ENCODE measurements at places on chromosomes 11 and 22.

DNA sequence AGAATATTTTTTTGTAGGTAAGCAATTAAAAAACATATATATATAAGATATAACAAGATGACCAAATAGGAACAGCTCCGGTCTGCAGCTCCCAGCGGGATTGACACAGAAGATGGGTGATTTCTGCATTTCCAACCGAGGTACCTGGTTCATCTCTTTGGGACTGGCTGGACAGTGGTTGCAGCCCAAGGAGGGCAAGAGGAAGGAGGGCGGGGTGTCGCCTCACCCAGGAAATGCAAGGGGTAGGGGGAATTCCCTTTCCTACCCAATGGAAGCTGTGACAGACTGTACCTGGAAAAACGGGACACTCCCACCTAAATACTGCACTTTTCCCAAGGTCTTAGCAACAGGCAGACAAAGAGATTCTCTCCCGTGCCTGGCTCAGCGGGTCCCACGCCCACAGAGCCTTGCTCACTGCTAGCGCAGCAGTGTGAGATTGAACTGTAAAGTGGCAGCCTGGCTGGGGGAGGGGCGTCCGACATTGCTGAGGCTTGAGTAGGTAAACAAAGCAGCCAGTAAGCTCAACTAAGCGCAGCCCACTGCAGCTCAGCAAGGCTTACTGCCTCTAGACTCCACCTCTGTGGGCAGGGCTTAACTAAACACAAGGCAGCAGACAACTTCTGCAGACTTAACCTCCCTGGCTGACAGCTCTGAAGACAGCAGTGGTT is 163.8 kb downstream of the CWF19L2 start:
- DNase-seq: no peak

GRCh38 chr11:67696998-67697397 is 22.6 kb upstream of the ALDH3B2 start:
- no peak for DNase-seq

DNA sequence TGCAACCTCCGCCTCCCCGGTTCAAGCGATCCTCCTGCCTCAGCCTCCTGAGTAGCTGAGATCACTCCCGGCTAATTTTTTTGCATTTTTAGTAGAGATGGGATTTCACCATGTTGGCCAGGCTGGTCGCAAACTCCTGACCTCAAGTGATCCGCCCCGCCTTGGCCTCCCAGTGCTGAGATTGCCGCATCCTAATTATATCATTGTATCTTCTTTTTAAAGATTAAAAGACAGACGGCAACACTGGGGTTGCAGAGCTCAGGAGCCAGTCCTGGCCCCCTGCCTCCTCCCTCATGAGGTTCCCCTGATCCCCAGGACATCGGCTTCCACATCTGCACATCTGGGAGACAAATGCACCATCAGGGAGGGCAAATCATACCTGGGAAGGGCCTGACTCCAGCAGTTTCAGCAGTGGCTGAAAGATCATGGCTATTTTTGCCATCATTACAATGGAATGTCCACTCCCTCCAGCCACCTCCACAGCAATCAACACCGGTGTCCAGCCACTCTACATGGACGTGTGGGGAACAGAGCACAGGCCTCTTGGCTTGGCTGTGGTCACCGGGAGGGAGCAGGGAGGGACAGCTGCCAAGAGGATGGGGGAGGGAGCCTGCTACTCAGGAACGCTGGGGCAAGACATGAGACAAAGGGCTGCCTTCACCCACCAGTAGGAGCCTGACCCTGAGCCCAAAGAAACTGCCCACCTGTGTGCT is 9.2 kb upstream of the CELSR1 start:
- no peak for DNase-seq

GRCh38 chr22:49334976-49335375 is 492.7 kb downstream of the BRD1 start:
- no peak for DNase-seq

DNA sequence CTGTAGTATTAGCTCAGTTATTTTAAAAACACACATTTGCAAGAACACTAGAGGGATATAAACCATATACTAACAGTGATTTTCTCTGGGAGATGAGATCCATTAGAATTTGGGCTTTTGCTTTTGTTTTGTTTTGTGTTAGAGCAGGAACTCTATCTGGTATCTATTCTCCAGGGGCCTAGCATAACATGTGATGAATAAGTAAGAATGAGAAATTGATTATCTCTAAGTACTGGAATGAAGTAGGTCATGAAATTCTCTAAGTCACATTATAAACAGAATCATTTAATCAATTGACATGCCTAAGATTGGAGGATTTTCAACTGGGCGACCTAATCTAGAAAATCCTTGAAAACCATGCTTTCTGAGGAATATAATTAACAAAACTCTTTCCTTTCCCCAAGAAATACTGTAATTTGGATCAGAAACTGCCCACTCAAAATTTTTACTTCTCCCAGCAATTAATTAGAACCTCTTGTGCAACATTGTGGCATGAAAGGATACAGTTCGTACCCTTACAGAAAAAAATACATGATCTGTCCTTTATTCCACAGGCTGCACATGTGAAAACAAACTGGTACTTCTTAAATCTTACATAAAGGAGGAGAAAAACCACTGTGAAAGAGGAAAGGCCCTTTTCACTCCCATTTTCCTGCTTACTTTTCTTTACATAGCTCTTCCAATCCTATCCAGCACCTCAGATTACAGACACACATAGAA is 93.5 kb downstream of the MRTFA start:
- no peak for DNase-seq

DNA sequence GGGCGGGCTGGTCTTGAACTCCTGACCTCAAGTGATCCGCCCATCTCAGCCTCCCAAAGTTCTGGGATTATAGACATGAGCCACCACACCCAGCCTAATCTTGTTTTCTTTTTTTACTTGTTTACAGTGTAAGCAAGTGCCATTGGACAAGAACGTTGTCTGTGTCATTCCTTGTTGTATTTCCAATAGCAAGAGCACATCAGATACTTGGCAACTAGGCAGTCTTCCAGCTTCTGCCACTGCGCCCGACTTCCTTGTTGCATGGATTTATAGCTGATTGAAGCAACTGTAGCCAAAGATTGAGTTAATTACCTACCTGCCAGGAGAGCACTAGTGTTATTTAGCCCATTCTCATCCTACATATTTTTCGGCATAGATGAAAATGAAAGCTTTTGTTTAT is 3.1 kb upstream of the SGSM3 start:
- DNase-seq: no peak

DNA sequence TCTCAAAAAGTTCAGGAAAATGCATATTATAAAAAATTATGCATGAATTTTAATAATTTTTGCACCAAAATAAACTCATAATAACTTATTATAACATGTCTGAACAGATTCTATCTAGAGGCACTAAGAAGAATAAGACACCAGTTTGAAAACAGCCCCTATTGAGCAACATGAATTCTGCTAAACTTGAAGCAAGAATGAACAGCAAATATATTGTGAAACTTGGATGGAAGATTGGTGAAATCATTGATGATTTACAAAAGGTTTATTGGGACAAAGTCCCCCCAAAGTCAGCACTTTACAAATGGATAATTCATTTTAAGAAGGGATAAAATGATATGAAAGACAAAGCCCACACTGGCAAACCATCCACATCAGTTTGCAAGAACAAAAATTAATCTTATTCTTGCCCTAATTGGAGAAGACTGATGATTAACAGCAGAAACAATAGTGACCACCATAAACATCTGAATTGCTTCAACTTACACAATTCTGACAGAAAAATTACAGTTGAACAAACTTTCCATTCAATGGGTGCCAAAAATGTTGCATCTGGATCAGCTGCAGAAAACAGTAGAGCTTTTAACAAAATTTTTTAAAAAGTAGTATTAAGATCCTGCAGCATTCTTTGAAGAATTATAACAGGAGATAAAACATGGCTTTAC is 257.5 kb upstream of the FAT3 start:
- no peak for DNase-seq

GRCh38 chr11:66887526-66887925 is 30.7 kb downstream of the LRFN4 start:
- DNase-seq: no peak

DNA sequence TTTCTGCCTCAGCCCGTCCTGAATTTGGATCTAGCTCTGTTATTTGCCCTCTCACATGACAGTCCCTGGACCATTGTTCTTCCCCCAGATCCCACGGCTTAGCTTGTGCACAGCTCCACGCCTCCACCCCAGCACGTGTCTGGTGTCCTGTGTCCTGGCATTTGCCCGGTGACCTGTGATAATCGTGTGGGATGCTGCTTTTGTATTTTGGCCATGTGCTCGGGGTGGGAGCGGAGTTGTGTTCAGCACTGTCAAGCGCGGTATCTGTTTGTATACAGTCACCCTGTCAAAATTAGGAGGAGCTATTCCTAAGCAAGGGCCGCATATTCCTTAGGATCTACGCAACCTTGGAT is 11.9 kb downstream of the ADAMTS8 start:
- DNase-seq: no peak

DNA sequence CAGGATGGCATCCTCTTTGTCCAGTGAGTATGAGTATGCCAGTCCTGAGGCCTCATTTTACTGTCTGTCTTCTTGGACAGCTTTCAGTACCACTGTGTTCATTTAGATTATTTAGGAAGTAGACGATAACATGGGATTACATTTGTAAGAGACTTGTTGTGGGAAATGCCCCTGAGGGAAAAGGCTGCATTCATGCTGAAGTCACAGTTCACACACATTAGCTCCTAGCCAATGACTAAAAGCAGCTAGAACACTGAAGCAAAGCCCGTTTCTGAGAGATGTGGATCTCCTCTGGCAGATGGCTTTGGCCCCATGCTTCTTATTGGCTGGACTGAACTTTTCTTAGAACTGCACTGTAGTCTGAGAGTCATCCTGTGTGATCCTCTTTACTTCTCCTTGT is 242.4 kb downstream of the FAM76B start:
- no peak for DNase-seq

DNA sequence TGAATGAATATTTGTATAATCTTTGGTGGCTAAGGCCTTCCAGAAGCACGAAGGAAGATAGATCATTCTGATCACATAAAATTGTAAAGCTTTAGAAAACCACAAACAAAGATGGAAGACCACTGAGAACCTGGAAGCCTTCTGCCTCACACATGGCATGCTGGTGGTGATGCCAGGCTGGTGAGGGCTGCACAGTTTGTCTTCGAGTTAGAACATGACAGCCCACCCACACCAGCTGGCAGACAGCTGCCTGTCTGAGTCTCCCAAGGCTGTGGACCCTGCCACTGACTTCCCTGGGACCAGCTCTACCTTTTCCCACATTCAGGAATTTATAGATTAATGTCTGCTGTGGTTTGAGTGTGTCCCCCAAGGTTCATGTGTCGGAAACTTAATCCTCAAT is 48.8 kb upstream of the B3GAT1 start:
- DNase-seq: no peak

DNA sequence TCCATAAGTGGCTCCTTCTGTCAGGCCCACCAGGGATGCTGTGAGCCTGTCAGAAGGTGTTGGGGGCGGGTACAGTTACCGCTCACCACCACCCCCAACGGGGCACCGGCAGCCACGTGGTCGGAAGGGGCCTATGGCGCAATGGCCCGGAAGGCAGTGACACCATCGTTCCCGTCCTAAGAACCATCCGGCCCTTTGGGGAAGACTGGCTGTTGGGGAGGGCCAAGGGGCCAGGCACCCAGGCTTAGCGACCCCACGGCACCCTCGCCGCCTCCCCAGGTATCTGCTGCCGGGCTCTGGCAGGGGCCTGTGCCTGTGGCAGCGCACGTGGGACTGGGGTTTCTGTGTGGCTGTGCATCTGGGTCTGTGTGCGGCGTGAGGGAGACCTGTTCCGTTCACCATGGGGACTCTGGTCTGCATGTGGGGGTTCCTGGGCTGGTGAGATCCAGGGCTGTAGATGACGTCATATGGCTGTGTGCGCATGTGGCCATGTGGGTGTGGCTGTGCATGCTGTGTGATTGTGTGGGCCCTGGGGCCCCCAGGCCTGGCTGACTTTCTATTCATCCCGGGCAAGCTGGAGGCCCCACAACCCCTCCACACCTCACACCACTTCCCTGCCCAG is 717 bp downstream of the OSM start:
- no peak for DNase-seq

GRCh38 chr11:46504817-46505613 is 88.8 kb downstream of the AMBRA1 start:
- no peak for DNase-seq

- DNase-seq: no peak
Measured at GRCh38 chr22:47055921-47056320, 293.5 kb downstream of the TBC1D22A start.

DNA sequence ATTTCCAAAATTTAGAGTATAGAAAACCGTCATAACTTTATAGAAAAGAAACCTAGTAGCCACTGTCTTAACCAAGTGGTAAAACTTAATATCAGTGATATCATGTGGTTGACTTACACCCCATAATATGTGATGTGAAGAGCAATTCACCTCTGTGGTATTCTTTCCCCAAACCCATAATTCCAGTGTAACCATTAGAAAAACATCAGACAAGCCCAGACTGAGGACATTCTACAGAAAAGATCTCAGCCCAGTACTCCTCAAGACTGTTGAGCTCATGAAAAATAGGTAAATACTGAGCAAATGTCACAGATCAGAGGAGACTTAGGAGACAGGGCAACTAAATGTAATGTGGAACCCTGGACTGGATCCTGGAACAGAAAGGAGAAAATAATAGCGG is 134.6 kb downstream of the PGR start:
- no peak for DNase-seq

DNA sequence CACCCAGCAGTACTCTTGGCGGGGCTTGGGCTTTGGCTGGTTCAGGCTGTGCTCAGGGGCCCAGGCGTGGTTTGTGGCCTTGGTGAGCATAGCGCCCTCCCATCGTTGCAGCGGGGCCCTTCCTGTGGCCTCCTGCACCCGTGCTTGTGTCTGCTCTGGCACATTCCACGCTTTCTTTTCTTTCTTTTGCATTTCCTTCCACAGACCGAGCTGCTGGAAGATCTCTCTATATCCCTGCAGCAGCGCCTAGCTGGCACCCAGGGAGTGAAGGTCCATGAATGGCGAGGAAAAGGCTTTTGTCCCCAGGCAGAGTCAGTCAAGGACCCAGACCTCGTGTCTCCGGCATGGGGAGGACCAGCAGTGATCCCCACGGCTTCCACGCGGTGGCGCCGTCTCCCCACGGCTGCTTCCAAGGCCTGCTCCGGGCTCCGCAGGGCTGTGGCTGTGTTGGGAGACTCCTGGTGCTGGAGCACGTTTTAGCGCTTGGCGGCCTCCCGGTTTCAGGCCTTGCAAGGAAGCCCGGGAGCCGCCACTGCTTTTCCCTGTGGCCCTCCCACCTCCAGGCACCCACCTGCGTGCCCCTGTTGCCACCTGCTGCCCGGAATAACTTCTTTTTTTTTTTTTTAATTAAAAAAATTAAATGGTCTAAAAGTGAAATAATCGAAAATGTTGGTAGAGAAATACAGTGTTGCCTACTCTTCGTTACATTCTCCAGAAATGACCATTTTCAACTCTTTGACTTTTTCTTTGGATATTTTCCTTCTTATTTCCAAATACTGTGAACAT is 28.5 kb downstream of the GLB1L2 start:
- peak; percentile 46 for DNase-seq

GRCh38 chr11:44301564-44302271 is 8.2 kb downstream of the ALX4 start:
- no peak for DNase-seq

- DNase-seq: no peak
Measured at GRCh38 chr11:110251836-110252235, 44.6 kb downstream of the RDX start.

- DNase-seq: no peak
Measured at GRCh38 chr11:88552379-88553062, 215.0 kb upstream of the CTSC start.

- DNase-seq: peak; percentile 10
Measured at GRCh38 chr11:104967534-104968354, 630 bp downstream of the CASP4 start.

GRCh38 chr11:32087597-32087996 is 3.3 kb upstream of the RCN1 start:
- no peak for DNase-seq

GRCh38 chr11:28836285-28837081 is 728.3 kb downstream of the METTL15 start:
- no peak for DNase-seq

Data from SHP77 treated with DMSO at 0.1 percent for 48 hours (cell line).